ENCODE measurements at places on chromosomes 16 and 17.

DNA sequence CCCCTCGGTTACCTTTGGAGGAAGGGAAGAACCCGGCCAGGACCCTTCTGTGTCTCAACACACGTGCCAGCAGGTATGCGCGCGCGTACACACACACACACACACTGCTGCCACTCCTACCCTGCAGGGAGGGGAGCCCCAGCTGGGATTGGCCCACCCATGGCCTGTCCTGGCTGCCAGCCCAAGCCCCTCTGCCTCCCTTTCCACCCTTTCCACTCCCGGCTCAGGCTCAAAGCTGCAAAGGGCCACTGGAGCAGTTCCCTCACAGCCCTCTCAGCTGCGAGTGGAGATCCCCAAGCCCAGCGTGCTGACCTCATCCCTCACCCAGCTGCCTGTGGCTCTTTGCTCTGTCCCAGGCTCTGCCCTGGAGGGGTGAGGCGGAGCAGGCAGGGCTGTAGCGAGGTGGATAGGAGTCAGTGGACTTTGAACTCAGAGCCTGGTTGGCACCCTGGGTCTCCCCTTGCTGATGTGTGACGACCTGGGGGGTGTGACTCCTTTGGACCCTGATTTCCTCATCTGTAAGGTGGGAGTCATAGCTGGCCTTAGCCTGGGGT lies 14.5 kb downstream of the KIF19 start:
- no peak for DNase-seq

DNA sequence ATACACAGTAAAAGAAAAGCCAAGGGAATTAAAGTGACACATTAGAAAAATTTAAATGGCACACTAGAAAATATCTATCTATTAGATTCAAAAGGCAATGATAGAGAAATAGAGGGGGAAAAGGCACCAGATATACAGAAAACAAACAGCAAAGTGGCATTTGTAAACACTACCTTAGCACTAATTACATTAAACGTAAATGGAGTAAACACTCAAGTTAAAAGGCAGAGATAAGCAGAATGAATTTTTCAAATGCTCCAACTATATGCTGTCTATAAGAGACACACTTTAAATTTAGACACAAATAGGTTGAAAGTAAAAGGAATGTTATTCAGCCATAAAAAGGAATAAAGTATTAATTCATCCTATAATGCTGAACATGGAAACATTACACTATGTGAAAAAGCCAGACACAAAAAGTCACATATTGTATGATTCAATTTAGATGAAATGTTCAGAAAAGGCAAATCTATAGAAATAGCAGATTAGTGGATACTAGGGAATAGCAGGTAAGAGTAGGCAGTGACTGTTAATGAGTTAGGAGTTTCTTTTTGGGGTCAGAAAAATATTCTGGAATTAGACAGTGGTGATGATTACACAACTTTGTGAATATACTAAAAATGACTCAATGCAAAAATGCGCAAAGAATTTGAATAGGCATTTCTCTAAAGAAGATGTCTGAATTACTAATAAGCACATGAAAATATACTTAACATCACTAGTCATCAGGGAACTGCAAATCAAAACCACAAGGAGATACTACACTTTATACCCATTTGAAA lies 92.4 kb downstream of the BRIP1 start:
- DNase-seq = no peak

GRCh38 chr16:26795184-26795583 lies 271.5 kb upstream of the C16orf82 start:
- no peak for DNase-seq

DNA sequence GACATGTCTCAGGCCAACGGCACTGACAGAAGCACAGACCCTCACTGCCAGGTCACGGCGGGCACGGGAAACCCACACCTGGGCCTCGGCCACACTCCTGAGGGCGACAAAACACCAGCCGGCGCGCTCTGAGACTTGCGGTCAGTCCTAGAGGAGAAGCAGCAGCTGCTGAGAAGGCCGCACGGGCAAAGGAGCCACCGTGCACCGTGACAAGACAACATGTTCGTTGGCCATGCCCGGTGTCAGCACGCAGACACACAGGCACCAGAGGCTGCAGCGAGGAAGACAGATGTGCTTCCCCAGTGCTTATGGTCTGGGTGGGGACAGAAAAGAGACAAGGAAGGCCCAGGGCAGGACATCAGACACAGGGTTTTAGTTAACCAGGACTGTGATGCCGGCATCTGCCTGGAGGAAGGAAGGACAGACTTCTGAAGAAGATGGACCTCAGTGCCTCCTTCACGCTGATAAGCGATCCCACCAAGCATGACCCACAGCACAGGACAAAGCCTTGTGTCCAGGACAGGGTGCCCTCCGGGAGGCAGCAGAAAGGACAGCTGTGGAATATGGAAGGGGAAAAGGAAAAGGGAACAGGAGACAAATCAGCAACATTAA lies 84.0 kb downstream of the ANKRD11 start:
- DNase-seq = no peak

GRCh38 chr16:85400305-85401205 lies 212.6 kb upstream of the GSE1 start:
- DNase-seq = no peak

GRCh38 chr17:5874486-5874885 lies 195.7 kb upstream of the WSCD1 start:
- no peak for DNase-seq

DNA sequence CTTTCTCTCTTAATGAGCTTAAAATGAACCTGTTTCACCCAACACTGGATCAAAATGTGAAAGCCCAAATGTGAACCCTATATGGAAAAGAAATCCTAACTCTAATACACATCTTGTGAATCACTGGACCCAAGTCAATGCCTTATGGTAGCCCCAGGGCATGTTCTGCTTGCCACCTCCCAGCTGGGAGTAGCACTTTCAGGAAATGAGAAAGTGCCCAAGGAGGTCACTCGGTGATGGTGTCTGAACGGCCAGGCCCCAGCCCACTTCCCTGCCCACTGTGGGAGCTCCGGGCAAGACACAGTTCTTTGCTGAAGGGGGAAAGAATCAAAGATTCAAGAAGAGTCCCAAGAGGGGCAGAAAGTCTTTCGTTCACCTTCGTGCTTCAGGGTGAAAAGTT lies 46.1 kb downstream of the GTF3C1 start:
- DNase-seq = no peak

- DNase-seq = no peak
Measured at GRCh38 chr16:66587881-66588600, 8.8 kb downstream of the CMTM2 start.

DNA sequence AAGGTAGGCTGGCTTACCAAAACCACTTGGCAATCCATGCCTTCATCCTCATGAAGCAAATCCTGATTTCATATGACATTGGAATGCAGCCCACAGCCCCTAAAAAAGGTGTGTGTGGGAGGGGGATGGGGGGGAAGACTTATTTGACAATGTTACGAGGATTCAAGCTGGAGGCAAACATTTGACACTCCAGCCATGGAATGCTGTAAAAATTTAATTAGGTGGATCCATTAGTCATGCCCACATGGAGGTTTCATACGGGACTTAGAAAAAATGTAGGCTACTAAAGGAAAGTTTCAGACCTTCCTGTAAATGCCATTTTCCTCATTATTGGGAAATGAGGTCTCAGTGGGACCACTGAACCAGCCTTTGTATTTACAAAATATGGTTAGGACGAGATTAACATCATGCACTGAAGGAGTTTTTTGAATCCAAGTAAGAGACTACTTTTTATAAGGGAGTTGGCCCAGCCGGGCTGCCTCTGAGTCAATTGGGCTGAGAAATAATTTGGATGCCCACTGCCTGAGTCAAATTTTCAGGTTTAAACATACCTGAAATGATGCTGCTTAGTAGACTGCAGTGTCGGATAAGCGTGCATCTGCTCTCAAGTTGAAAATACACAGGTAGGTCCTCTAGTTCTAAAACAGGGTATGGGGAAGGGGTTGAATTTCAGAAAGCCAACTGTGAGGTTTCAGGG lies 44.6 kb upstream of the MAF start:
- no peak for DNase-seq

GRCh38 chr17:17325816-17326215 lies 22.6 kb downstream of the NT5M start:
- DNase-seq = no peak

GRCh38 chr17:67784364-67785121 lies 40.8 kb upstream of the BPTF start:
- no peak for DNase-seq

GRCh38 chr17:72152387-72152929 lies 31.6 kb downstream of the SOX9 start:
- DNase-seq = no peak

DNA sequence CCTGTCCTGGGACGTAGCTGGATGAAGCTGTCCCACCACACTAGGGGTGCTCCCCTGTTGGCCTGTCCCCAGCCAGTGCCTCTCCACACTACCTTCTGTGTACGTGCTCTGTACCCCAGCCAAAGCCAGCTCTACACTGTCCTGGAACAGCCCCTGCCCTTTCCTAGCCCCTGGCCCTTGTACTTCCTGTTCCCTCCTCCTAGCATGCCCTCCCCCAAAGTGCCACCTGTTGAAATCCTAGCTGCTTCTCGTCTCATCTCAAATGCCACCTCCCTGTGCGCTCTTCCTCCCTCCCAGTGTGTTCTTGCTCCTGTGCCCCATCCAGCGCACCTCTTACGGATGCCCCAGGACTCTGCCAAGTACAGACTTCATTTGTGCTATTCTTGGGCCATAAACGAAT lies 33.5 kb downstream of the IRX3 start:
- no peak for DNase-seq

All from CD14-positive monocyte (primary cell).